ENCODE measurements at places on chromosomes 7 and 10.

DNA sequence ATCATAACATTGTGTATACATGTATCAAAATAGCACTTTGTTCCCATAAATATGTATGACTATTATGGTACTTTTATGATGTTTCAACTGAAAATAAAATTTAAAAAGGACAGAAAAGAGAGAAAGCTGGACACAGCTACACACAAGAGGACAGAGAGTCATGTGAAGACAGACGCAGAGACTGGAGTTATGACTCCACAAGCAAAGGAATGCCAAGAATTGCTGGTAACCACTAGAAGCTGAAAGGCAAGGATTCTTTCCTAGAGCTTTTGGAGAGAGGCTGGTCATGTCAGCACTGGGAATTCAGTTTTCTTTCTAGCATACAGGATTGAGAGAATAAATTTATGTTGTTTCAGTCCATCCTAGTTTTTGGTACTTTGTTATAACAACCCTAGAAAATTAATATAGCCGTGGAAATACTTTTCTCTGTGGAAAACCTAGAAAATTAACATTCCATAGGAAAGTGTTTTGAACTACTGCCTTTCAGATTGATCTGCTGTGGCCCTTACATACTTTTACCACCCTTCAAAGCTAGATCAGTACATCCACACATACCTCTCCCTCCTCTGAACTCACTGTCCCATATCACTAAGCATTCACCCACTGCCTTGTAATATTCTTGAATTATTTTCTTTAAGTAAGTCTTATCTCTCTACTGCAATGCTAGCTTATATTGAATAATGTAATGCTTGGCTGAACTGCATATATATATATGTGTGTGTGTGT, 575.3 kb downstream of the IPMK start:
- peak; percentile 87 for DNase-seq

DNA sequence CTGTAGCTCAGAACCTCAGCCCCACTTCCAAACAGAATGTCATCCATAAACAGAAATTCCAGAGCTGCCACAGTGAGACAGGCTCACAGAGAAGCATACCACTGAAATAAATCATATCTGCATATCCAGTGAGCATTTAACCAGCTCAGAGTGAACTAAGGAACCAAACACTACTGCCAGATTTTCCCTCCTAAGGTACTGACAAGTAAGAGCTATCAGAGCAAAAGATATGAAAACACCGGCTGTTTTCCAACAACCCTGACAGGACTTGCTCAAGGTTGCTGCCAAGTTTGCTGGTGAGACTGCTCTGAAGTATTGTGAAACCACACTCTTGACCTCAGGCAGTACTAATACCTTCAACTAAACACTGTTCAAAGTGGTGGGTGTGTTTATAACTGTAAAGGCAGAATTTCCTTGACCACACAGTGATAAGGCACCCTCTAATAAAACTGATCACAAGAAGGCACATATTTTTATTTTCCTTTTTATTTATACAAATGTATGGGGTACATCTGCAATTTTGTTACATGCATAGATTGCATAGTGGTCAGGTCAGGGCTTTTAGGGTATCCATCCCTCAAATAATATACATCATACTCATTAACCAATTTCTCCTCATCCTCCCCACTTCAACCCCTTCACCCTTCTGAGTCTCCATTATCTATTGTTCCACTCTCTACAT, 18.3 kb downstream of the SGMS1 start:
- DNase-seq, result peak; percentile 100

- peak; percentile 64 for DNase-seq
Measured at GRCh38 chr10:30353851-30354250, 4.8 kb upstream of the MTPAP start.

DNA sequence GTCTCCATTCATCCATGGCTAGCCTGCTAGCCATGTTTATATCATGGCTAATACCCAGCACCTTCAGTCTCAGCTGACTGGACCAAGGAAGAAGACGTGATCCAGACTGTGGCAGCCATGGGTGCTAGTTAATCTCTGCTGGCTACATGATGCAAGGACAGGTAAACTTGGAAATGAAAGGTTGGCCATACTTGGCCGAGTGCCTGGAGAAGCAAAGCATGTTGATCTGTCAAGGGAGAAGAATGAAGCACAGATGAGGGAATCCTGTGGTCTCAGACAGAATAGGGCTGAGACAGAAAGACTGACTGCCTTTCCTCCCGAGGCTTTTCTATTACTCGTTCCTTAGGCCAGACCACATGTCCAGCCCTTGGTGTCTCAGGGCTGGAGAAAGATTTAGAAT, 41.1 kb downstream of the CPVL start:
- no peak for DNase-seq

DNA sequence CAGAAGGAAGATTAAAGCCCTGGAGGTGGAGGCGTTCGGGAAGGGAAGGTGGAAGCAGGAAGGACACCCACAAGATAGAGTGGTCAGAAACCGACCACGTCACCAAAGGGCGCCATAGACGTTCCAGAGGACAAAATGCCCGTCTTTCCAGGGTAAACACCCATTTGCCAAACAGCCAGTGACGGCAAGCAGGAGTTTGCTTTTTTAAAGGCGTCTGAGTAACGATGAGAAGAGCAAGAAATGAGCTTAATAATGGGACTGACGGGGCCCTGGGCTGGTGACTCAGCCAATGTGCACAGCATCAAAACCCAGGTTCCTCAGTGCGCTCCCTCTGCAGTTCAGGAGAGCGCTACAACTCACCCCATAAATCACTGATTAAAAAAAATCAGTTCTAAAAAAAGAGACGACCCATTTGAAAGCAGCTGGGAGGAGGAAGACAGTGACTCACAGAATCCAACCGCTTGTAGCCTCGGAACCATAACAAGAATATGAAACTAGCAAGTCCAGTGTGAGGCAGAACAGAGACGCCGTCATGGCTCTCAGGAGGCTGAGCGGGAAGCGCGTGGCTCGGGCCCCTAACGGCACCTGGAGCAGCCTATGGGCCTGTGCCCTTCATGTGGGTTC, 5.9 kb downstream of the DIP2C start:
- DNase-seq, result peak; percentile 86

GRCh38 chr7:36232555-36232954, 79.5 kb downstream of the EEPD1 start:
- no peak for DNase-seq

DNA sequence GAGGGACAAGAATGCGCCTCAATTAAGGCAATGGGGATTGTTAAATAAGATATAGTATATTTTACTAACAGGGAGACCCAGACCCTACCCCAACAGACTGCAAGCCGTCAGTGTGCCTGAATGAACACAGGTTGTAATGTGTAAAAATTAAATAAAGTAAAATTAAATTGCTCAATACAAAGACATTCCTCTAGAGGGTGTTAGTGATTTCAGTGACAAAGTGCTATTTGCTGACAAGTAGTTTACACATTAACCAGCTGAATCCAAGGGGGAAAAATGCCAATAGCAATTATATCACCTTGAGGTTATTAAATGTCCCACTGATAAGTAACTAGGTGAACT, 110.5 kb downstream of the EBF3 start:
- DNase-seq, result peak; percentile 47

- no peak for DNase-seq
Measured at GRCh38 chr10:69321865-69322264, 43.6 kb downstream of the HK1 start.

DNA sequence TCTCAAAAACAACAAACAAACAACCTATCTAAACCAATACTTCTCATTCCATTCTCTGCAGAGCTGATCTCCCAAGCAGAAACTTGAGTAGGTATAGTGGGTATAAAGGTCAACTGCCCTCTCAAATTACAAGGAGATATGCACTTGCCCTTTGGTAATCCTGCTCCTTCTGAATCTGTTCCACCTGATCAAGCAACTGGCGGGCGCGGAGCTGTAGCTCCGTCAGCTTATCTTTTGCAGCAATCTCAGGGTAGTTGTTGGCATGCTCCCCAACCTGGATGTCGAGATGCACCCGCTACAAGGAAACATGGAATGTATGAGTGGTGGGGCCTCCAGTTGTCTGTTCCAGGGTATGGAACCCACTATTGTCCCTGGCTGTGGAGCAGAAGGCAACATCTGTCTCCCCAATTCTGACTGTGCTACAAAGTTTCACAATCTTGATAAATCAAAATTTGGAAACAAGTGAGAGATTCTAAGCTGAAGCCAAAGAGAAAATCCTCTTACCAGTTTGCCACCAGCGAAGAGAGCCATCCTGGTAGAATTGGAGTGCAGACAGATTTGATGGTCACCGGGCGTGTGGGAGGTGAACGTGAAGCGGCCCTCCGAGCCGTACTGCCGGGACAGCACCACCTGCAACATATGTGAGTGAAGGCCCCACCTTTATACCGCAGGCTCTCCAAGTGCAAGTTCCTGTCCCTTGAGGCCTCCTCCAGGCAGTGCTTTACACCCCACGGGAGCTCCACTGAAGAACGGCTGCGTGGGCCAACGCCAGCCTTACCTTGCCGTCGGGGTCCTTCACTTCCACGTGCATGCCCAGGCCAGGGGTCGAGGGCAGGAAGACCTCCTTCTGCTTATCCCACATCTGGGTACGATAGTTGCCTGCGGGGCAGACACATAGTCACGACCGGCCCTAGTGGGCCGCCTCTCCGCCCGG, 819 bp downstream of the TMED4 start:
- no peak for DNase-seq

- DNase-seq, result peak; percentile 52
Measured at GRCh38 chr10:102620591-102621442, 23.5 kb upstream of the TRIM8 start.

DNA sequence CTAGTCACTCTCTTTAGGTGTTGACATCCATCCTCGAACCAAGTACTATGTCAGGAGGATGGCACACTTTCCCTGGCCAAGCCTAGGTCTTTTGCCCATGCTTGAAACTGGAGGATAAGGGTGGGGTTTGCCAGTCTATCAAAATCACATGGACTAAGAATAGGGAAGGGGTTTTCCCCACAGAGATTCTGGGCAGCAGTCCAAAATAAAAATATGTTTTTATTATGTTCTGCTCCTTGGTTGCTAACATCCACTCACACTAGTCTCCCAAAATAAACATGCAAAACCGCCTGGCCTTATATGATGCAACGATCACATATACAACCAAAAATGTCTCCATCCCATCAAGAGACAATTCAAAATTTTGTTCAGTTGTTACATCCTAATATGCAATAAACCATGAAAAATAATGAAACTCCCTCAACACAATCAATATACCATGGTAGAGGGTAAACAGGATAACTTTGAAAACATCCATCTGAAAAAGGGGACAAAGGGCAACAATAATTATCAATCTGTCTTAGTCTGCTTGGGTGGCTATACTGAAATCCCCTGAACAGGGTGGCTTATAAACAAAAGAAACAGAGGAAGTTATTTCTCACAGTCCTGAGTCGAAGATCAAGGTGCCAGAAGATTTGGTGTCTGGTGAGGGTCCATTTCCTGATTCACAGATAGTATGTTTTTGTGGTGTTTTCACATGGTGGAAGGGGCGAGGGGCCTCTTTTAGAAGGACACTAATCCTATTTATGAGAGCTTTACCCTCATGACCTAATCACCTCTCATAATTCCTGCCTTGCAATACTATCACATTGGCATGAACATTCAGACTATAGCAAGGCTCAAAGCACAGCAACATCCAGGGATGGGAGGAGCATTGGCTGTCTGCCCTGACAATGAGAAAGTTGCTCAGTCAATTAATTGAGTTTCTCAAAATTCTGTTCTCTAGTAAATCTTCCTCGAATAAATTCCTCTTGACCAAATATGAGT, 159.3 kb downstream of the ETV1 start:
- DNase-seq, result peak; percentile 90

DNA sequence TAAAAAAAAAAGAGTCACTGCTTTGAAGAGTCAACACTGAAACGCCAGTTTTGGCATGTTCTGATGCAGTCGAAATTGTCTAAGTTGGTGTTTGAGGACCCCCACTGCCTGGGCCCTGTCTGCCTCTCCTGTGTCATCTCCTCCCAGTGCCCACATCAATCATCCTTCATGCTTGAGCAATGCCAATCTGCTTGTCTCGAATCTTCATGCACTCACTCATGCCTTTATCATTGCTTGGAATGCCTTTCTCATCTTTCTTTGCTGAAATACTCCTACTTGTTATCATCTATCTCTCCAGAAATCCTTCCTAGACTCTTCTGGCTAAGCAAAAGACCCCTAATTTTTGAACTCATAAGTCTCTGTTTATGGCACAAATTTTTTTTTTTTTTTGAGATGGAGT, 42.1 kb upstream of the PLPP4 start:
- DNase-seq, result no peak

DNA sequence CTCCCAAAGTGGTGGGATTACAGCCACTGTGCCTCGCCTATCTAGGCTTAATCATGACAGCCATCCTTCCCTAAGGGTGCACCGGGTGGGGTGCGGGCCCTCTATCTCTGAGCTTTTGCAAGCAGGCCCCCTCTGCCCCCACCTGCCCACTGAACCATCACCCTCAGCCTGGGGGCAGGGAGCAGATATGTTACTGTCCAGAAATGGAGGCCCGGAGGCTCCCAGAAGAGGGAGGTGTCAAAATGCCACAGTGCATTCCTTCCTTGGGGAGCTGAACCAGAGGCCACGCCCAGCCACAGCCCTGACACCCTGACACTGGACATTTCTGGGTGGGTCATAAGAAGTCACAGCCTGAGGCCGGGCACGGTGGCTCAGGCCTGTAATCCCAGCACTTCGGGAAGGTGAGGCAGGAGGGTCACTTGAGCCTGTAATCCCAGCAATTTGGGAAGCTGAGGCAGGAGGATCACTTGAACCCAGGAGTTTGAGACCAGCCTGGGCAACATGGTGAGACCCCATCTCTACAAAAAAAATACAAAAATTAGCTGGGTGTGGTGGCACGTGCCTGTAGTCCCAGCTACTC, 129.8 kb upstream of the TNRC18 start:
- no peak for DNase-seq

GRCh38 chr7:85162721-85163120, 24.1 kb downstream of the SEMA3D start:
- peak; percentile 52 for DNase-seq

DNA sequence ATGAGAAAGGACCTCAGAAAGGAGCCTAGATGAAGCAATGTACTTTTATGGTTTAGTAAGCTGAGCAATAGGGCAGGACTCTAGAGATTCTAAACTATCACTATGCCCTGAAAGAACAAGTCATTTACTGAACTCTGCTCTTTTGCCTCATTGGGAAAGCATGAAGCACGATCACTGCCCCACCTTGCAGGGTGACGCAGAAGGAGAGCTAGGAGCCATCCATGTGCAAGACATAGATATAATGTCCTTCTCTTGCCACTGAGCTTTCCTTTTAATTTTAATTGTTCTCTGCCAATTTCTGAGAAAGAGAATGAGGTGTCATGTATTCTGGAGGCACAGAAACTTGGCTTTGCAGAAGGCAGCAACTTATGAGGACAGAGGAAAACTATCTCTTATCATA, 108.3 kb downstream of the SORCS1 start:
- no peak for DNase-seq

GRCh38 chr7:14871880-14872279, 30.7 kb downstream of the DGKB start:
- no peak for DNase-seq

- no peak for DNase-seq
Measured at GRCh38 chr10:68829521-68829920, 2.2 kb downstream of the STOX1 start.

- DNase-seq, result no peak
Measured at GRCh38 chr7:90690159-90690858, 94.2 kb downstream of the CDK14 start.

DNA sequence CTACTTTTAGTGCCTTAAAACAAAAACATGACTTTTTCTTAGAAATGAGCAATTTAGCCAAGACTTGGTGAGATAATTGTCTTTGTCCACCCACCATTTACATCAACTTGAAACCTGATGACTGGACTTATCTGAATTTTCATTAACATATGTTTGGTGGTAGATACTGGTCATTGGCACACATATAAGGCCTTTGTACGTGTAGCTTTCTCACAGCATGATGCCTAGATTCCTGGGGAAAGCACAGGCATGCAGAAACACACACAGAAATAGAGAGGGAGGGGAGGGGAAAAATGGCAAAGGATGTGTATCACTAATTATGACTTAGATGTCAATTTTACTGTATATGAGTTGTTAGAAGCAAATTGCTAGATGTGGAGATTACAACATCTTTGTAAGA, 488.4 kb downstream of the NXPH1 start:
- no peak for DNase-seq
